Caki2 (cell line): ENCODE measurements at places on chromosomes 13 and 19. TPM values are rescaled to one million over a fixed set of nuclear protein-coding genes. Genes with fewer than 3 reads are reported as not detected.
A peak's percentile ranks its signal among the peaks of the same experiment; 100 is the strongest.

GRCh38 chr19:11138601-11139300 lies 16.8 kb downstream of the SPC24 start:
- DNase-seq = peak; percentile 90

DNA sequence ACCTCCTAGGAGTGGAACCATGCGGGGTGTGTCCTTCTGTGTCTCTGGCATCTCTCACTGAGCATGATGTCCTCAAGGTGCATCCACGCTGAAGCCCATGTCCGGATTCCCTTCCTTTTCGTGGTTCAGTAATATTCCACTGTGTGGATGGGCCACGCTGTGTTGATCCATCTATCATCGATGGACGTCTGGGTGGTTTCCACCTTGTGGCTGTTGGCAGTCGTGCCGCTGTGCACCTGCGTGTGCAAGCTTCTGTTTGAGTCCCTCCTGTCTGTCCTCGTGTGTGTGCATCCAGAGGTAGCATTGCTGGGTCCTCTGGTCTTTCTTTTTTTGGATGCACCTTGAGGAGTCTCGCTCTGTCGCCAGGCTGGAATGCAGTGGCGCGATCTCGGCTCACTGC lies 11.2 kb upstream of the GNA15 start:
- no peak for DNase-seq

DNA sequence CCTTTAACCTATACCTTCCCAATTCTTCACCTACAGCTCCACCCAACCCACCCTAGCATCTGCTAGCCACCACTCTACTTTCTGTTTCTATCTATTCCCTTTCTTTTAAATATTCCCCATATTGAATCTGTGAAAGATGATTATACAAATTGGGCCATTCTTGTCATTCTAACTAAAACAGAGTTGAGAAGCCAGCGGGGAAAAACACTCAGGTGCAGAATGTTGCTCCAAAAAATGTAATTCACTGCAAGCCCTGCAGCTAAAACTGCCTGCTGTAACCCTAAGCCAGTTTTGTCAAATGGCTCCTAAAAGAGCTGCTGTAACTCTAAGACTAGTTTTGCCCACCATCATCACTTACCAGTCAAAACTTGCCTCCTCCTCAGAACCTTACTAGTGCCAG lies 1468.6 kb upstream of the MIR17HG start:
- DNase-seq = no peak

Gene TUBA3C
- total RNA-seq = not detected in 2 replicates

- DNase-seq = no peak
These were observed 43.3 kb downstream of the SKA3 start for GRCh38 chr13:21133077-21133476.

- no peak for DNase-seq
These were observed 118.9 kb downstream of the LIG4 start for GRCh38 chr13:108096301-108096915.

Gene FFAR2
- not detected in 2 replicates for total RNA-seq

- no peak for DNase-seq
These were observed 65.6 kb downstream of the MCF2L start for GRCh38 chr13:113034451-113035212.

DNA sequence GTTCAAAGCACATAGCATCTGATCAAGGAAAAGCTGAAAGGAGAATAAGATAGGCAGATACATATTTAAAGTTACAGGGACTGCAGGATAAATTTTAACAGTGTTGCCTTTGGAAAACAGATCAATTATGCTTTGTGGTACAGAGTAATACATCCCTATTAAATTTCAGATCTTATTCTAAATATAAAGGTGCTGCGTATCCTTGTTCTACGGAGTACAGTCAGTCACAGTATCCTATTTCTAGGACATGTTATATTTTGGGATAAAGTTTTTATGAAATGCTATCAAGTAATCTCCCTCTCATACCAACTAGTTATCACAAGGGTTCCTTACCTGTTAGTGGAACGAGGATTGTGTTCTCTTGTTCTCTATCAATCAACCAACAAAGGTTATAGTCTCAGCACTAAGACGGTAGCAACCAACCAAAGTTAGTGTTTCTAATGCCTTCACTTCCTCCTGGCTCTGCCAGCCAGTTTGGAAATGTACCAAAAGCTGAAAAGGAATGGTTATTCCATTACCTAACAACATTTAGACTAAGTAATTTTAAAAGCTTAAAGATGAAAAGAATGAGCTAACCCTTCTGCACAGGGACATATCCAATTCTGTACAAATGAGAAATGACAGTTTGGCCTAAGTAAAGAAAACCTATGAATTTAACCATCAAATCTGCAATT lies 35.2 kb downstream of the TSC22D1 start:
- no peak for DNase-seq

Gene GAPDHS
- not detected in 2 replicates for total RNA-seq

DNA sequence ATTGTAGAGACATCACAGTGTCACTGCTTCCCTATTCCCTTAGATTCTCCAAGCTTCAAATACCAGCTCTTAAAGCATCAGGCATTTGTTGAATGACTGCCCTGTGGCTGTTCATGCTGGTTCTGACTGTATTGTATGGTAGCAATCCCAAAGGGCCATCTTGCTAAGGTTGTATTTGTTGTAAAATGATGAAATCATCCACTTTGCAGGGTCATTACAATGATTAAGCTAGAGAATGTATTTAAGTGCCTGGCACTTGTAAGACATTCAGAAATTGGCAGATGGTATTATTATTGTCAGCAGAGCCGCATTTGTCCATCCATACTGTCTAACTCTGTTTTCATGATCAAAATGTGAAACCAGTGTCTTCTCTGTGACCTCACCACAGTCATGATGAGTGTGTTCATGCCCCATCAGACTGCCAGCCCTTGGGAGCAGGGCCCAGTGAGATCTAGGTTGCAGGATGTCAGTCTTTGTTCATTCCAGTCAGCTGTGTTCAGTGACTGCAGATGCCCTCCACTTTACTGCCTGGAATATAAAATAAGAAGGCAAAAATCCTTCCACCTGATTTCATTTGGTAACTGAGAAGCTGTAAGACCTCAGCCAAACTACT lies 86.1 kb downstream of the DHRS12 start:
- DNase-seq = no peak

GRCh38 chr19:1418496-1418775 lies 11.1 kb downstream of the DAZAP1 start:
- DNase-seq = no peak

GRCh38 chr13:20654156-20654555 lies 49.3 kb upstream of the IL17D start:
- no peak for DNase-seq

Gene COX7A1
- not detected in 2 replicates for total RNA-seq

Gene NCCRP1
- not detected in 2 replicates for total RNA-seq

Gene ZNF625
- total RNA-seq = not detected in 2 replicates

Gene MATK
- total RNA-seq = not detected in 2 replicates

GRCh38 chr13:103006641-103007426 lies 59.4 kb downstream of the SLC10A2 start:
- no peak for DNase-seq

Gene ANGPTL8
- total RNA-seq = not detected in 2 replicates

DNA sequence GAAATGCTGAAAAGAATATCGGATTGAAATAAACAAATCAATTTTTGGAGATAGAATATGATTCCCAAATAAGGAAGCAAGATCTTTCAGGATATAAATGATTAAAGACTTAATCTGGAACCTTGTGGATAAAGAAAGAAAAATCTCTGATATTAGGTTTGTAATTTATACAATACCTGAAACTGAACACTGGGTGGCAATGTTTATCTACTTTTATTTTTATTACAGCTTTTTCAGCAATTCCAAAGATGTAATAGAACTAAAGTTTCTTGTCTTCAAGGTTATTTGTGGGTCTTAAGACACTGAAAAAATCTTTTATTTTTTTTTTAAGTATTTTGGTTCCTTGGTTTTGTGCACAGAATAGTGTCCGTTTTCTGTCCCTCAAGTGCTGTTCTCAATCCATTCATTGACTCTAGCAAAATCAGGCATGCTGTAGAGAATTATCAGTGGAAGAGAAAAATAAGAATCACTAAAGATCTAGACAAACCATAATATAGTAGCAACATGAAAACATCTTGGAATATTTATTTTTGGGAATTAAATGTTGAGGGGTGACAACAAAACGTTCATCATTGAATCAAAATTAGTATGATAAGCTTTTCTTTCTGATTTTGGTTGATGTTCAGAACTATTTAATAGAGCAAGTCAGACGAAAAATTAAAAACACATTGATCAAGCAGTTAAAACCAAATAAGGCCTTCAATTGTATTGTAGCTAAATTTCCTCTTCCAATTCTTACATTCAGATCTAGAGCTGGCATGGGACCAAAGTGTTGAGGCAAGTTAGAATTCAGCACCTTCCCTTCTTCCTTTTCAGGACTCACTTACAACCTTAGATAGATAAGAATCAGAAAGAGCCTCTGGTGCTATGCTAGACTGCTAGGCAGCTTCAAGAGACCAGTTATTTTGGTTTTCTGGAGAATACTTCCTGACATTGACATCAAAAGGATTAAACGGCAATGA lies 704.4 kb upstream of the PCDH20 start:
- DNase-seq = no peak

DNA sequence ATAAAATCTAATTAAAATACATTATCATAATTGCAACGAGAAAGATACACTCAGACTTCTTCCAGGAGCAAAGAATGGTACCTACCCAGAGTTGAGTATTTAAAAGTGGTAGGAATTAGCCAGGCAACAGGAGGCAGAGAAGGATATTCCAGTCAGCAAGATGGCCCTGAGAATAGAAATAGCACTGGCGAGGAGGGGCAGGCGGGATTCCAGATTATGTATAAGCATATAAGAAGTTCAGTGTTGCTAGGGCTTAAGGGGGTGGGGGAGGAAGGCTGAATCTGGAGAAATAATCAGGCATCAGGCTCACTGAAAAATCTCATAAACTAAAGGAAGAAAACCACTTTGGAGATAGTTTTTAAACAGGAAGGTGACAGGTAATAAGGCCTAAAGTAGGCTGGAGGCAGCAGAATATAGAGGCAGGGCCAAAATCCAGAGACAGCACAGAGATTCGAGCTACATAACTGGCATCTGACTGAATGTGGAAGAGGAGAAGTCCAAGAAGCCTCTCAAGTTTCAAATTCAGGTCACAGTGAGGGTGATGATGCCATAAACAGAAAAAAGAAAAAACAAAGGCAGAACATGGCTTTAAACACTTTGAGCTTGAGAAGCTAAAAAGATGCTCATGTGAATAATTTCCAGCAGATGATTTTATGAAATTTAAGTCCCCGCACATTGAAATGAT lies 7.5 kb downstream of the KPNA3 start:
- DNase-seq = no peak

Gene ATP8A2
- total RNA-seq = 0.17 TPM in 1 of 2 replicates, not detected in the other

DNA sequence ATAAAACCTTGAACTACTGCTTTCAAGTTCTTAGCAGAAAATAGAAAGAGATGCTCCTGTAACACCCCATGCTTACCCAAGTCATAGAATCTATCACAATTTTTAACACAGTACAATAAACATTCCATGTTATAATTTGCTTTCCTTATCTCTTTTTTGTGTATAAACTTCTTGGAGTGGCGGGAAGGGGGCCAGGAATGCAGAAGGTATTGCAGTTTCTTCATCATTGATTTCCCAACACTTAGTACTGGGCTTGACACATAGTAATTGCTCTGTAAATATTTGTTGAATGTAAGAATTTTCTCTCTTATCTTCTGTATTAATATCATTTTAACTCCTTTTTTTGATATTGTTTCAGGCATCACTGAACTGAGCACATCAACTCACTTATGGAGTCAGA lies 535.8 kb downstream of the KCTD12 start:
- no peak for DNase-seq

Gene KLK5
- total RNA-seq = not detected in 2 replicates
